ENCODE measurements at places on chromosomes 5 and 9. TPM values are rescaled to one million over a fixed set of nuclear protein-coding genes. Genes with fewer than 3 reads are reported as not detected.

- DNase-seq, result peak; percentile 82
These were observed 43.4 kb upstream of the IL17B start for GRCh38 chr5:149422366-149423048.

DNA sequence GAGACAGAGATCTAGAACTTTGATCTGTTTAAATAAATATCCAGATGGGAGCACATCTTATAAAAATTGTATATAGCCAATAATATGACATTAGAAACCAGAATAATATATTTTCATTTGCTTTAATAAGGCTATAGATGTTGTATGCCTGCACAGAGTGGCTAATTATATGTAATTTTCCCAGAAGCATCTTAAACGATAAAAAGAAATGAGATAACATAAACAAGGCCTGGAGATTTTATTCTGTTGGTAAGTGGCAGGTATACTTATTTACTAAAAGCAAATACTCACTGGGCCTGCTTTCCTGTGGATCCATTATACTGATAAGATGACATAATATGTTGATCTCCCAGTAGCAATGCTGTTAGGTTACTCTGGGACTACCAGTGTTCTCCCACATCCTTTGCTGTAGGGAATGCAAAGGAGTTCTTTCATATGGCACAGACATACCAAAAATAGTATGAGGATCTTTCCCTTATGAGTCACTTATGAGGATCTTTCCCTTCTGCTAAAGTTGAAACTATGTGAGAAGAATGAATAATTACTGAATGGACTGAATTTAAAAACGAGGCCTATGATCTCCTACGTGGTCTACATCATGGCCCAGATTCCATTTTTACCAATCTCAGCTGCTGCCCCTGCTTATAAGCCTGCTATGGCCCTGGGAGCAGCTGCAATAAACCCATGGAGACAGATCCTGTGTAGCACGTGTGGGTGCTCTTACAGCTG is 112.1 kb downstream of the NUDT12 start:
- DNase-seq, result peak; percentile 96

The PCDH1 gene
- total RNA-seq, result 9.1 TPM

The LCN9 gene
- 4.8 TPM for total RNA-seq

- DNase-seq, result no peak
These were observed 32.6 kb upstream of the GPX3 start for GRCh38 chr5:150987746-150988145.

The SLC36A3 gene
- total RNA-seq, result not detected

DNA sequence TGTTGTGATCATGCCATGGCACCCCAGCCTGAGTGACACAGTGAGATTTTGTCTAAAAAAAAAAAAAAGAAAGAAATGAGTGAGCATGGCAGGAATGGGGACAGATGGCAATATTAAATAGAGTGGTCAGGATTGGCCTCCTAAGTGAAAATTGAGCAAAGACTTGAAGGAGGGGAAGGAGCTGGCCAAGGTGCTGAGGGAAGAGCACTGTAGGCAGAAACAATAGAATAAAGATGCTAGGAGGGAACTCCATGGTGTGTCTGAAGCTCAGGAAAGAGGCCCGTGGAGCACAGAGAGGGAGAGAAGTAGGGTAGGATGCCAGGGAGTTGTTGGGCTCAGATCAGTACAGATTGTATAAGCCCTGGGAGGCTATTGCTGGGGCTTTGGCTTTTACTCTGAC is 64.4 kb upstream of the PCAT7 start:
- DNase-seq, result no peak

GRCh38 chr9:135239100-135239768 is 151.8 kb downstream of the OLFM1 start:
- no peak for DNase-seq

DNA sequence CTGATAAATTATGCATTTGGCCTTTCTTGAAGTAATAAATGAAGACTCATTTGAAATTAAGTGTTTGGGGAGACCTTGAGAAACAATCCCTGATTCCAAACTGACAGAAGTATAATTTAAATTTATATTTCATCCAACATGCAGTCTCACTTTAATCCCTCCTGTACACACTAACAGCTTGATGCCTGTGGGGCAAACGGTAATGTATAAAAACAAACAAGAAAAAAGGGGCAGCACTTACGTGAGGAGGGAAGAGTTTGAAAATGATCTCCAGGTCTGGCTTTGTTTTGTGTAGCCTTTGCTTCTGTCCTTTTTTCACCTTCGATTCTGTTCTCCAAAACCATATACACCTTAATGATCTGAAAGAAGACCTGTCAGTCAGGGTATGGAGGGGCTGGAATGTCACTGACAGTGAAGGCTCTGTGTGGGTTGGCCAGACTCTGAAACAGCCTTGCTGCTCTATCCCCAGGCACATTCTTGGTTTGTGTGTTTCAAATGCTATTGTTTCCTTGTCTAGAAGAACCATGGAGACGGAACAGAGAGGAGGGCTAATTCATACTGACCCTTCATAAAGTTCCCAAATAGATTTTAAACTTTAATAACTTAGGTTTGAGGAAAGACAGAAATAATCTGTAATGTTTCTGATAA is 338.2 kb upstream of the WWC1 start:
- no peak for DNase-seq

DNA sequence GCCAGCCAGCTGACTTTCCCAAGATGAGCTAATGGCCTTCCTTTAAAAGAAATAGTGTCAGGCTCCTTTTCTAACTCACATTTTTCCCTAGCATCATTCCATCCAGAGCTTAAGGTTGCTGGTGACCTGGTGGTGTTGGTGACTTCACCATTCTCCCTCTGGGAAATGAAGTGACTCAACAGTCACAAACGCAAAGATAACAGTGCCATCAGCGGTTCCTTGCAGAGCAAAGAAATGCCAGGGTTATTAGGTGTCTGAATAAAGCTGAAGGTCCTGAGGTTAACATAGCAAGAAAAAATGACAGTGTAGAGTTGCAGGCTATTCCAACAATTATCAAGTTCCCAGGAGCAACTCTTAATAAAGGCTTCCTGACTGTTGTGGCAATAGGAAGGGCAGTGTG is 111.8 kb upstream of the SLC44A1 start:
- DNase-seq, result peak; percentile 96

GRCh38 chr9:34876096-34876495 is 82.0 kb upstream of the PHF24 start:
- DNase-seq, result no peak

The ADAMTSL2 gene
- 0.58 TPM for total RNA-seq

DNA sequence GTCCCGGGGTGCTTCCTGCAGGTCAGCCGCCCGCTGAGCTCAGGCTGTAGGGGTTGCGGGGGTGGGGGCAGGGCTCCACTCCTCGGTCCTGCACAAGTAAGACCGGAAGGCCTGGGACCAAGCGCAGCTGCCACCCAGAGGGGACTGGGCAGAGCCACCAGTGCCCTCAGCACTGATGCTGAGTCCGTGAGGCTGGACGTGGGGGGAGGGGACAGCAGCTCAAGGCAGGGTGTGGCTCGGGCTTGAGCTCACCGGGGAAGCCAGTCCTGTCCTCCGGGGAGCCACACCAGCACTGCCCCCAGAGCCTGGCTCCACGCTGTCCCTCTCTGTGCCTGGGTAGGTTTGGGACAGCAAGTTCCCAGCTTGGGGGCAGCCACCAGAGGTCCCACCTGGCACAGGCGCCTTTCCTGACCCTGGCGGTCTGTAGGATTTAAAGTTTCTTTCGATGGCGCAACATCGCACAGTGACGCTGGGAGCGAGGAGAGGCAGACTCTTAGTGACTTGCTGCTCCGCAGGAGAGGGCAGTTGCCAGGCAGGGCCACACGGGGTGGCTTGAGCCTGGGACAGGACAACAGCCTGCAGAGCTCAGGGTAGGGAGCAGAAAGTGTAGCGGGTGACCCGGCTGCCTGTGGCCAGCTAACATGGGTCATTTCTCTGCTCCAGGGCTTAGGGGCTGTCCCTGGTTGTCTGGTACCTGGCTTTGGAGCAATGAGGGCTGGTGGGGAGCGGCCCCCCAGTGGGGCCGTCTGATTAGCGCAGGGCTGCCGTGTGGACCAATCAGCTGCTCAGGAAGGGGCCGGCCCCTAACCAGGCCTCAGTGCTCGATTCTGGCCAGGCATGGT is 5.7 kb downstream of the LCN1 start:
- no peak for DNase-seq

DNA sequence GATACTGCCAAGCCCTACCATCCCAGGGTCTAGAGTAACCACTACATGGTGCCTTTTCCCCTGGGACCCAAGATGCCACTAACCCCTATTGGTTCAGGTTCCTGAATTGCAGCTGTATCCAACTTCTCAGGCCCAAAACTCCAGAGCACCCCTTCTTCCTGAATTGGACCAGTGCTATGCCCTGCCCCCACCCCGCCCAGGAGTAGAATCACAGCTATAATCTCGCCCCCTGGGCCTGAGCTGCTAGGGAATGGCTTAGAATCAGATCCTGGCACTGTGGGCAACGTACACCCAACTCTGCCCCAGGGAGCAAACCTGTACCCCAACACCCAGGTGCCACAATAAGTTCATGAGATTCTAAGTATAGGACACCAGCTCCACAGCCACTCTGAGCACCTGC is 206.3 kb downstream of the CACNA1B start:
- DNase-seq, result no peak

DNA sequence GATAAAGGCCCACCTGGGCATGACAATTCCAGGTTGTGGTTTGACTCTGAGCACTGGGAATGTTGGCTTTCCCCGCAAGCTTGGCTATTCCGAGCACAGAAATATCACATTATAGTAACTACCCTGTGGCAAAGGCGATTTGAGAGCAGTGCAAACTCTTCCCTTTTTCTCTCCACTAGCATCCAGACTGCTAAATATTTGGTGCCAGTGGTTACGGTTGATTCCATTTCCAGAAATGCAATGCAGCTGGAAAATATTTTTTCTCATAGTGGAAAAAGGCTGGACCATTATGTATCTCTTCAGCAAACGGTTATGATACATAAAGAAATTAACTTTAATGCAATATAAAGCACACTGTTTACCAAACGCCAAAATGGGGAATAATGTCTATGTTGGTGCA is 158.0 kb downstream of the ENC1 start:
- no peak for DNase-seq

The PLGRKT gene
- 10.6 TPM for total RNA-seq

GRCh38 chr5:136191304-136192014 is 1.5 kb downstream of the SMIM32 start:
- DNase-seq, result peak; percentile 33

DNA sequence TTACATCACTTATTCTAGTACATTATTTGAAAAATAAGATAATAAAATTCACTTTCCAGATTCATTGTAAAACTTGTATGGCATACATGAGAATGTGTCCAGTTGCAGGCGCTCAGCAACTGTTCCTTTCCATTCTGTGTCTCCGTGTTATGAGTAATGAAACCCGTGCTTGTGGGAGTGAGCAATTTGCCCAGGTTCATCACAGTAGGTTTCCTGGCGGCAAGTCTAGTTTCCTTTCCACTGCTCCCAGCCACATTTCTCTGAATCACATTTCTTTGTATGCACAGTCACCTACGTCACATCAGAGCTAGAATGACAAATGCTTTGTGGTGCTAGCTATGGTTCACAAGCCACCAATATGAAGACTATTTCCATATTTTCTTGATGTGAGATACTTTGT is 39.9 kb downstream of the MOCS2 start:
- peak; percentile 93 for DNase-seq

- peak; percentile 98 for DNase-seq
These were observed 103.8 kb upstream of the SLC1A3 start for GRCh38 chr5:36502608-36503007.

DNA sequence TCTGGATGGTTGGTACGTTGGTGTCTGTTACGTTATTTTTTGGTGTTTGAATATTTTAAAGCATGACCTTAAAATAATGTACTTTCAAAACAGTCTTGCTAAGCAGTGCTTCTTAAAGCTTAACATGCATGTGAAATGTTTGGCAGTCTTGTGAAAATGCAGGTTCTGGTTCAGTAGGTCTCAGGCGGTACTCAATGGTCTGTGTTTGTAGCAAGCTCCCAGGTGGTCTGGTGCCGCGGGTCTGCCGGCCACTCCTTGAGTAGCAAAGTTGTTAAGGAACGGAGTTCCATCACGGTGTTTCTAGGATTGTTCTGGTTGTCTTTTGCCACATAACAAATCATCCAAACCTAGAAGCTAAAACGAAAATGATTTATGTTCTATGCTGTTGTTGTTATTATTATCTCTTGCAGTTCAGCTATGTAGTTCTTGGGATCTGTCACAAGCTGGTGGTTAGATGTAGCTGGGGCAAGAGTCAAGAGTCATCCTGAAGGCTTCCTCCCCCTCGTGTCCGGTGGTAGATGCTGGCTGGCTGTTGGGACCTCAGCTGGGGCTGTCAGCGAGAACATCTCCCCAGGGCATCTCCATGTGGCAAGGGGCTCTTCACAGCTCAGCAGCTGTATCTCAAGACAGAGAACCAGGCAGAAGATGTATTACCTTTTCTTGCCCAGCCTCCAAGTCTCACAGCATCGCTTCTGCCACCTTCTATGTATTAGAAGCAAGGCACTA is 186.8 kb downstream of the PALM2AKAP2 start:
- DNase-seq, result no peak

DNA sequence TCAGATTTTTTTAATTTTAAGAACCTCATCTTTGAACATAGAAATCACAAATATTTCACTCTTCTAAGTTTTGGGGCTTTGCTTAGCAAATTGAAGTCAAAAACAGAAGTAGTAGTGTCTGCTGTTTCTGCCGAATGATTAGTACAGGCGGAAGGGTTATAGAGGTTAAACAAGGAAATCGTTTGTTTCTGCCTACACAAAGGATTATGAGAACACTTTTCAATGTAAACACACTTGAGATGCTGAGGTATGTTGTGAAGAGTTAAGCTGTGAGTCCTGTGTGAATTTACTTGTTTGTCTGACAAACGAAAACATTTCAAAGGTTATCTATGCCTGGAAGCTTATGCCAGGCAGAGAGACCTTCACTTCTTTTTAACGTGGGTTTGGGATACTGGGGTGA is 224.8 kb downstream of the CETN3 start:
- no peak for DNase-seq

- no peak for DNase-seq
These were observed 2001.9 kb upstream of the C9orf72 start for GRCh38 chr9:29575219-29575618.

The TAF11L10 gene
- not detected for total RNA-seq

The CSF1R gene
- 1.4 TPM for total RNA-seq

The FBXL7 gene
- 22.4 TPM for total RNA-seq

DNA sequence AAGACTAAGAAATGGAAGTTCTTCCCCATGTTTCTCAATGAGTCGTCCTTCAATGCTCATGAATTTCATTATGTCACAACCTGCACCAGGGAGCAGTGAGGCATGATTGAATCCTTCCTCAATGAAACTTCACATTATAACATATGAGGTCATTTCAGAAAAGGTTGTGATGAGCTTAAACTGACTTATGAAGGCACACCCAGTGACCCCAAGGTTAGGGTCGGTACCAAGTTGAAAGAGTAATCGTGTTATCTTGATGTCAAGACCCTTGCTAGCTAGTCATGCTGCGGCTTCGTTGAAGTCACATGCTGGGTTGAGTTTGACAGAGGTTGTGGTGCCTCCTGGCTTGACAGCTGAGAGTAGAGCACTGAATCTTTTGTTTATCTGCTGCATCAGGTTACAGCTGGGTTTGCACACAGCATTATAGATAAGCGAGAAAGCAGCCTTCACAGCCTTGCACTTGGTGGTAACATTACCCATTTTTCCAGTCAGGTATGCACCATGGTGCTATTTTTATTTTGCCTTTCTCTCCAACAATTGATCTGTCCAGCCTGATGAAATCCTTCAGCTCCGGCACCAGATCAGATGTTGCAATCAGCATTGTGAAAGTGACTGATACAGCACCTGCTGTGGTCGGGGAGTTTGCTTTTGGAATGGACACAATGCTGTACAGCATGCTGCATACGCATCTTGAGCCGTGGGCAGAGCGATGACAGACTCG is 133.2 kb downstream of the ERCC6L2 start:
- no peak for DNase-seq

- no peak for DNase-seq
These were observed 150.9 kb downstream of the FGF18 start for GRCh38 chr5:171570244-171570825.

GRCh38 chr9:16043756-16044578 is 491.1 kb downstream of the CCDC171 start:
- DNase-seq, result peak; percentile 36

Data from astrocyte (in vitro differentiated cells and primary cell).